ENCODE measurements at places on chromosomes 12 and 14. TPM values are rescaled to one million over a fixed set of nuclear protein-coding genes. Genes with fewer than 3 reads are reported as not detected.
A peak's percentile ranks its signal among the peaks of the same experiment; 100 is the strongest.

GRCh38 chr12:69509308-69509736 lies 39.1 kb downstream of the FRS2 start:
- peak overlapping the region; percentile 36 for H3K27ac ChIP-seq
- no peaks in the 10 kb centered on the region for H3K27me3 ChIP-seq

DNA sequence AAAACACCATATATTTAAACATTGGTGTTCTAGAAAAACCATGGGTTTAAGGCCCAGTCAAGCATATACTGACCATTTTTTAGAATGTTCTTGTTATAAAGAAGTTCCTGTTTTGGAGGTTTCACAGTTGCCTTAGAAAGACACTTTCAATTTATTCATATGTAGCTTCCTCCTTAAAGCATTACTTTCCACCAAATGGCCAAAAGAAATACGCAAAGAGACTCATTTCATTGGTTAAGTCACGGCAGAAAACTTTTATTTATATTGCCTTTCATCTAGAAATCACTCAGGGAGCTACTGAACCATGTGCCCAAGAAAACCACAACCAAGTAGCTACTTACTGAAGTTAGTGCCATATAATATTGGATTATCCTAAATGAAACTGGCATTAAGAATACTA lies 40.0 kb downstream of the MYBPC1 start:
- H3K27me3 ChIP-seq, result no peaks in the 10 kb centered on the region
- no peak overlapping the region for H3K27ac ChIP-seq
- DNase-seq, result no peak
- H3K4me1 ChIP-seq, result no peaks in the 10 kb centered on the region
- H3K4me3 ChIP-seq, result no peak overlapping the region

The LRP1-AS gene
- not detected for total RNA-seq

The HOTAIR gene
- not detected for total RNA-seq

The CCDC92 gene
- 23.3 TPM for total RNA-seq

DNA sequence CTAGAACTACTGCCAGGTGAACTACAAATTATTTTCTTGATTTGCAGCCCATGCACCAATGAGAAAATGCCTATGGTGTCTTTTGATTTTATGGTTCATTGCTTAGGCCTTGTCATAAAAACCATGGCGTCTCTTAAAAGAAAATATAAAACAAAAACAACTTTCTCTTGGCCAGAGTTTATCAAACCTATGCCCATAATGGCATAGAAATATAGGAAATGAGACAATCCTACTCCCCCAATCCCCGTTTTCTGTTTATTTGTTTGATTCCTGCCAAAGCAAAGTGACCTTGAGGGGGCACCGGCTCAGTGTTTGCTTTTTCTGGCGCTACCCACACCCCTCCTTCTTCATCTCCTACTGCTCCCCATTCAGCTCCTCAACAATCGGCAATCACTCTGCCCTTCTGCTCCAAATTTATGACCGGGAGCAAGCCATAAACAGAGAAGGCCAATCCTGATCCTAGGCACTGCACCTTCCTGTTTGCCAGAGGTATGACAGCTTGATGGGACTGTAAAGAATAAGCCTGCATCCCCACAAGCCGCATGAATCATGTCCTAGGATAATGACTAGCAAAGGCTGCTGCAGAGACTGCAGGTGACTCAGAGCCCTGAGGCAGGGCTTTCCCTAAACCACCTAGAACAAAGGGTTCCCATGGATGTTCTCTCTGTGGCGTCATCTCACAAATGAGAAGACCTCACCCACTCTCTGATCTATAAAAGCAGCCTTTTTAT lies 874.9 kb downstream of the NRXN3 start:
- H3K4me3 ChIP-seq, result no peak overlapping the region
- no peak overlapping the region for H3K27ac ChIP-seq
- DNase-seq, result peak; percentile 20
- H3K36me3 ChIP-seq, result no peaks in the 10 kb centered on the region
- no peaks in the 10 kb centered on the region for H3K27me3 ChIP-seq

The AQP2 gene
- not detected for total RNA-seq

DNA sequence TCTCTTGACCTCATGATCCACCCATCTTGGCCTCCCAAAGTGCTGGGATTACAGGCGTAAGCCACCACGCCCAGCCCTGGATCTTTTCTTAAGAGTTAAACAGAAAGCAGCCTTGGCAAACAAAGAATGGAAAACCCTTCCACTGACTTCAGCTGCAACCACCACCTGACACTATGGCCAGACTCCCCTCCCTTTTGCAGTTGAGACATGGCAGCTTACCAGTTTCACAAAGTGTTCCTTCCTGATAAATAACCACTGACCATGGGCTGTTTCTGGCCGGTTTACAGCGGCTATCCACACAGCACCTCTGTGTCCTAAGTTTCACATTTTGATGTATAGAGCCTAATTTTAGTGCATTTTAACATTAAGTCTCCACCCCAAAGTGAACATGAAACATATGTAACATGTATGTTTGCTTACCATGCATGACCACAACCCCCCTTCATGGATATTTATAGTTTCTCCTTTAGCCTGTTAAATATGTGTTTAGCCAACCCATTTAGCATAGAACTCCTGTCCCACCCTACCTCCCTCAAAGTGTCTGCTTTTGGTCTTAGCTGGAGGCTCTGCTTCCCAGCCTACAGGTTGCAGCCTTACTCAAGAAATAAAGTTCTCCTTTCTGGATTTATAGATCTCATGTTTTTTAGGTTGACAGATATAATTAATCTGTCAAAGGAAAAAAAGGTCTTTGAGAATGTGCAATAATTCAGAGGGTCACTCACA lies 32.7 kb upstream of the RAB21 start:
- no peaks in the 10 kb centered on the region for H3K4me1 ChIP-seq
- H3K27ac ChIP-seq, result no peak overlapping the region
- H3K4me3 ChIP-seq, result no peak overlapping the region
- DNase-seq, result no peak
- H3K27me3 ChIP-seq, result no peaks in the 10 kb centered on the region

DNA sequence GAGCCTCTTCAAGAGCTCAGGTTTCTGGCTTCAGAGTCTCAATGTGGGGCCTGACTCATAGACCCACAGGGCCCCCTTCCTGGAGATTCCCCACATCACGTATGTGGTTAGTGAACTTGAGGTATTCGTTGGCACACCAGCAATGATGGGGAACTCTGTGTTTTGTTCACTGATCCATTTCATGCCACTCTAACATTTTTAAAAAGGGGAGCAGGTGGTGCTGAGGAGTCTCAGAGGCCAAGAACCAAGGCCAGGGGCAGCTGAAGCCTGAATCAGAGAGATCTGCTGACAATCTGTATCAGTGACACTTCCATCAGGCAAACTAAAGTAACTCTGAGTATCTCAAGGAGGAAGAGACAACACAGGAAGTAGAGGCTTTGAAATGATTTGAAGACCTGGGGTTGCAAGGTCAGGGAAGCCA lies 323.4 kb downstream of the VRK1 start:
- no peaks in the 10 kb centered on the region for H3K36me3 ChIP-seq
- H3K4me3 ChIP-seq, result no peak overlapping the region
- no peaks in the 10 kb centered on the region for H3K27me3 ChIP-seq
